ENCODE measurements at places on chromosomes 1 and 21.
A peak's percentile ranks its signal among the peaks of the same experiment; 100 is the strongest.

DNA sequence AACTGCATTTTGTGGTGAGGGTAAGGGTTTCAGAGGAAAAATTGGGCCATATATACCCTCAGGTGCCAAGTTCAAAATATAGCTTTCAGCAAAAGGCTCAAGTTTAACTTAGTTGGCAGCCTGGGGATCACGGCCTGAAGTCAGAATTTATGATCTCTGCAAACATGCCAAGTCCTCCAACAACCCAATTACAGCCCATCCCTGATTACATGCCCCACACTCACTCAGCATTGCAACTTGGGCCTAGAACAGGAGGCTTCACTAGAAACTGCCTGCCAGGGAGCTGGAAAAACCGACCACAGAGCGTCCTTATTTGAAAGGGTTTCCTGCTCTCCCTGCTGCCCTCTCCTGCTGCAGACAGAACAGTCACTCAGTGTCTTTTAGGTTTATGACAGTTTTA lies 12.4 kb downstream of the FYB2 start:
- no peak for DNase-seq

GRCh38 chr1:214634267-214634666 lies 31.3 kb downstream of the CENPF start:
- DNase-seq, result no peak

DNA sequence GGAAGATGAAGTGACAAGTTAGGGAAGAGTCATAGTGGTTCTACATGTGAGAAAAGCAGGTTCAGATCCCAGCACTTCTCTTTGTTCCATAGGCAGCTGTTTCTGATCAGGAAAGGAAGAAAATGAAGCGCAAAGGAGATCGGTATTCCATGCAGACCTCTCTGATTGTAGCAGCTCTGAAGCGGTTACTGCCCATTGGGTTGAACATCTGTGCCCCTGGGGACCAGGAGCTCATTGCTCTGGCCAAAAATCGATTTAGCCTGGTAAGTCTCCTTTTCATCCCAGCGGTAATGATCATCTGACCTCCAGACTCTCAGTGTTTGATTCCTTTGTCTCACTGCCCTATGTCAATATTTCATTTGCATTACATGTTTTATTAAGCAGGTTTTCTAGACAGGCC lies 173.6 kb downstream of the ZP4 start:
- no peak for DNase-seq

DNA sequence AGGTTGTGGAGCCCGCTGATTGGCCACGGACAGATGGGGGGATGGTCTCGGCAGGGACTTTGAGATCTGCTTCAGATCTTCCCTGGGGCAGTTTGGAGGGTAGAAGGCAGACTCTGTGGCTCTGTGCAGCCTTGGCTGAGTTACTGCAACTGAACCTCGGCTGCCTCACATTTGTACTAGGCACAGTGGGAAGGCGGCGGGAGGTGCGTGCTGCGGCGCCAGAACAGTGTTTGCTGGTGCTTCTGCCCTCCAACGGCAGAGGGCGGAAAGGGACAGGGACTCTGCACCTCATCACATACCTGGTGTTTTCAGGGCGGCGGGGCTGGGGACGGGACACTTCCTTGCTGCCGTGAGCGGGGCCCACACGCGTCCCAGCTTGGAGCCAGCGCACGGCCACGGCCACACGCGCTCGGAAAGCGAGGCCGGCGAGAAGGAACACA lies 26.2 kb downstream of the SLC66A1 start:
- DNase-seq, result no peak

GRCh38 chr1:3471356-3472087 lies 17.1 kb downstream of the ARHGEF16 start:
- DNase-seq, result no peak

DNA sequence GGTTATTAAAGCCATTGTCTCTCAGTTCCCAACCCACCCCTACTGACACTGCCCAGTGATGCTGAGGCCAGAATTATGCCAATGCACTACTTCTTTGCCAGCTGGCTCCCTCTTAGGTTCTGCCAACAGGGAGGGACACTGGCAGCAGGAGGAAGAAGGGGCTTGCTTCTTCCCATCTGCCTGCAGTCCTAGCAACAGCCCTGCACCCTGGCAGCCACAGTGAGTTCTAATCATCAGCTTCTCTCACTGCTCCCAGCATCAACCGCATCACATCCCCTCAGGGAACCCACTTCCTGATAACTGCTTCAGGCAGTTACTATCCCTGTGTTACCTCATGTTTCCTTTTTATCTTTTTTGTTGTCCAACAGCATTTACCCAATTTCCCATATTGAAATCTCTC lies 86.2 kb downstream of the UBR4 start:
- DNase-seq, result no peak

DNA sequence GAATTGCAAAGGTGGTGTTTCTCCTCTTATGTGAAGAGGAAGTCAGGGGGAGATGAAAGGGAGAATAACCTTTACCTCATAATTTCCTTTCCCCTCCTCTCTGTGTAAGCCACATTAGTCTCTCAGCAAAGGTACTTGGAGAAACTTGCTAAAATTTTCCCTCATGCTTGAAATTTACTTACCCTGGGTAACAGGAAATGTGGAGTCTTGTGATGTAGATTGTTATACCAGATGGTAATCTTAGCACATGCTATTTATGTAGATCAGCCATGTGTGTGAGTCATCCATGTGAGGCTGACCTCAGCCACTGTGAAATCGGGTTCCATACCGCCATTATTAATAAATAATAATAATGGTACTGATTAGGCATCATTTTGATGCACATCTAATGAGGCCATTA lies 128.4 kb downstream of the TGFB2 start:
- no peak for DNase-seq

DNA sequence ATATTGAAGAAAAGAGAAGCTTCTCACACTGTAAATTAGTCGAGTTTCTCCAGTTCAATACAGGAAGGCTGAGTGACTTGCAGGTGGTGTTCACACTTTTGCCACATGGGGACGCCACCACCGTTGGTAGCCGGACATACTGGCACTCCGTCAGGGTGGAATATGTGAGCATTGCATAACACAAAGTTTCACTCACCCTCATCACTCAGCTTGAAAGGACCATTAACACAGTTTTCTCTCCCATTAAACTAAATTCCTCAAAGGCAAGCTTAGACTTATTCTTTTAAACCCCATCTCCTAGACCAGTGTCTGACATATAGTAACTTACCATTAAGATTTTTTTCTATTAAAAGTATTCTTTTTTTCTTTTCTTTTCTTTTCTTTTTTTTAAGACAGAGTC lies 105.3 kb upstream of the SERBP1 start:
- DNase-seq, result no peak

DNA sequence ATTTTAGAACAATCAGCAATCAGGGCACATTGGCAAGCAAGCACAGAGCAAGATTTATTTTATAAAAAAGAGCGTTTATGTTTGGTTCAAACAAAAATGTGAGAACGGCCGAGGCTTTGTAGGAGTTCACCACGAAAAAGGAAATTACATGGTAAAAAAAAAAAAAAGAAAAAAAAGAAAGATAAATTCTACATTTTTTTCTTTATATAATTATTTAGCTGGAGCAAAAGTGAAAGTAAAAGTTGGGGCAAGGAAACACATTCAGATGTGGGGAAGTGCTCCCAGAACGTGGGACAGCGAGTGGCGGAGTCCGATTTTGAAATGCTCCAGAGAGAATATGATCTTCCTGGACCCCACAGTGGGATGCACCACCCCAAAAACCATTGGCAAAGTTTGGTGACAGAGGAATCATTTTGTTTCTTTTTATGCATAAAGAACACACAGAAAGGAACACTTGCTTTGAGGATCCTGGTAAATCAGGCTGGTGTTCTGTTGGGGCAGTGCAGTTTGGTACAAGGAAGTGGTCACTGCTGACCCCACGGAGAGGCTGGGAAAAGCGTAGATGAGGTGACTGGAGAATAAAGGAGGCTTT lies 16.3 kb upstream of the ATP5PO start:
- DNase-seq, result no peak

DNA sequence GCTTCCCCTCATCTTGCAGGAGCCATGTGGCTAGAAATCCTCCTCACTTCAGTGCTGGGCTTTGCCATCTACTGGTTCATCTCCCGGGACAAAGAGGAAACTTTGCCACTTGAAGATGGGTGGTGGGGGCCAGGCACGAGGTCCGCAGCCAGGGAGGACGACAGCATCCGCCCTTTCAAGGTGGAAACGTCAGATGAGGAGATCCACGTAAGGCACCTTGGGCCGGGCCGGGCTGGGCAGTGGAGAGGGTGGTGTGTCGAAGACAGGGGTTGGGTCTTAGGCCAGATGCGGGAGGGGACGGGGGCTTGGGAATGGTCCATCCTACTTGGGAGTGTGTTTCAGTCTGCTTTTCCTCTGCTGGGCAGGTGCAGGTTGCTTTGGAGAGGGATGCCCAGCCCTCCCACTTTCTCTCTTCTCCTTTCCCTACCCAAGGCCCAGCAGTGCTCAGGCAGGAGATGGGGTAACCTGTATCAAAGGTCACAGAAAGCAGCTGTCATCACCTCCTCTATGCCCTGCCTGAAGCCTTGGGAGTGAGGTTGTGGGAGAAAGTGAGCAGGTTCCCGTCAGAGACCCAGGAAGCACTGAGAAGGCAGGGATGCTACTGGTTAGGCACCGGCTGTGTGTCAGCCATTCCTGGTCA lies 18.9 kb downstream of the EPHX1 start:
- DNase-seq, result no peak

DNA sequence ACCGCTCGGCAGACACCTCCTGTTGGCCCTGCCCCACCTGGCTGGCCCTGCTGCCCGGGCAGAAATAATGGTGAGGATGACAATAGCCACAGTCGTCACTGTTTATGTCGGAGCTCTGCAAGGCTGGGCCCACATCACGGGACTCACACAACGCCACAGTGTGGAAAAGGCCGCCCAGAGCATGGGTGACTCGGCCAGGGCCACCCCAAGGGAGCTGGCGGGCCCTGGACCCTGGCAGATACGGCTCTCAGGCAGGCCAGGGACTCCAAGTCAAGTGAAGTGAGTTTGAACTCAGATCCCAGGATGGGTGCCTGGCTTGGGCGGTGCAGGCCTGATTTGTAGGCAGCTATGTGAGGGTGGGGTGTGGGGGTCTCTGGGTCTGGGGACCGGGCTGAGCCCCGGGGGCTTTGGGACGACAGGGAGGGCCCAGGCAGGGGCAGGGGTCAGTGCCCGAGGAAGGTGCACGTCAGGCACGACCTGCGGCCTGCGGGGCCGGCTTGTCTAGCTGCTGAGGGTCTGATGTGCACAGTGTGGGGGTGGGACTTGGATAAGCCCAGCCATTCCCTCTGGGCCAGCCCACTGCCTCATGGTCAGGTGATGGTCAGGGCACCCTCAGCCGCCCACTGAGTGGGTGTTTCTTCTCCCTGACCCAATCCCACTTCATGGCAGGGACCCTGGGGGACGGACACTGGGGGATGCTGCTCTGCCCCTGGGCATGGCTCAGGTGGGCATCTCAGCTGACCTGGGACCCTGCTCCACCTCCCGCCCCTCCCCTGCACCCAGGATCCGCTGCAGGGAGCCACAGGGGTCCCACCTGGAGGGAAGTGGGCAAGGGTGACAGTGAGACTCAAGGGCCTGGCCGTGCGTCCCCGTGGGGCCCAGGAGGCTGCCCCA lies 1.0 kb downstream of the RNF223 start:
- DNase-seq, result no peak

- DNase-seq, result peak; percentile 30
Observed at GRCh38 chr1:201447903-201448871, 20.8 kb downstream of the PHLDA3 start.

GRCh38 chr1:3742439-3743298 lies 9.6 kb upstream of the CCDC27 start:
- DNase-seq, result no peak

- DNase-seq, result no peak
Observed at GRCh38 chr1:243580072-243580471, 270.0 kb downstream of the AKT3 start.

GRCh38 chr1:5296095-5296494 lies 641.7 kb downstream of the AJAP1 start:
- DNase-seq, result no peak

GRCh38 chr1:224431726-224432125 lies 2.9 kb downstream of the WDR26 start:
- DNase-seq, result no peak

DNA sequence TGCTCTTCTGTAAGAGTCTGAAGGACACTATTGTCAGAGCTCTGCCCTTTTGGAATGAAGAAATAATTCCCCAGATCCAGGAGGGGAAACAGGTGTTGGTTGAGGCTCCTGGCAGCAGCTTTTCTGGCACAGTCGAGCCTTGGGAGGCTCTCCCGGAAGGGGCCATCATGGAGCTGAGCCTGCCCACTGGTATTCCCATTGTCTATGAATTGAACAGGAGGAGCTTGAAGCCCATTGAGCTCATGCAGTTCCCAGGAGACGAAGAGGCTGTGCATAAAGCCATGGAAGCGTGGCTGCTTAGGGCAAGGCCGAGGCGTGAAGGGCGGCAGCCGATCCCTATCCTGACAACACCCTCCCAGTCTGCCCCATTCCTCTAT lies 26.6 kb downstream of the UBE4B start:
- DNase-seq, result no peak

- DNase-seq, result no peak
Observed at GRCh38 chr1:155504207-155504606, 58.4 kb downstream of the ASH1L start.

DNA sequence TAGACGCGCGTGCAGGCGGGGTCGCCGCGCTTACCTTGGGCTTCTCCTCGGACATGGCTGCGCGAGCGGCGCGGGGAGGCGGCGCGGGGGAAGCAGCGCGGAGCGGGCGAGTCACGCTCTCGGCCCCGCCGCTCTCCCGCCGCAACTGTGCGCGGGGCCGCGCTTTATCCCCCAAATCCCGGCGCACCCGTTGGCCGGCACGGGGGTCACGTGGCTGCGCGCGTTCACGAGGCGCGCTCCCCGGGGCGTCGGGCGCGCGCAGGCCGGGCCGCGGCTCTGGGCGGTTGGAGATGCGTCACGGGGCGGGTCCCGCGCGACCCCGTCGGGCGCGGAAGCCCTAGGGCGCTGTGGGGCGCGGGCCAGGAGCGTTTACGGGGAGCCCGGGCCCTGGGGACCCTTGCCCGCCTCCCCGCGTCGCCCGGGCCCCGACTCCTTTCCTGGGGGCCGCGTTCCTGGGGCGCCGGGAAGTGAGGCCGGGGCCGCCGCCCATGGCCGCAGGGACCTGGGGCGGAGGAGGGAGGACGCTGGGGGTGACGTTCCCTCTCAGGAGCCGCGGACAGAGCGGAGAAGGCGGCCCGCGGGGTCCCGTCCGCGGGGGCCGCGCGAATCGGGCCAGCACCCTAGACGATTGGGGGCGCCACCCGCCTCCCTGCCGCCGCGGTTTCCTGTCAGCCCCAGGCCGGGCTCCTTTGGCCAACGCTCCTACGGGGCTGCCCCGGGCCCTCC lies at the start of gene SUMO3:
TSS of gene SUMO3 (minus strand) at position 149 of the 726 bp plus-strand sequence. CDS start at position 55, 94 bp downstream.
- DNase-seq, result peak; percentile 74

GRCh38 chr1:30807318-30808066 lies 49.9 kb upstream of the LAPTM5 start:
- DNase-seq, result no peak

- DNase-seq, result peak; percentile 3
Observed at GRCh38 chr1:229714964-229715603, 89.0 kb downstream of the URB2 start.

GRCh38 chr1:53810007-53810406 lies 28.1 kb downstream of the NDC1 start:
- DNase-seq, result no peak

DNA sequence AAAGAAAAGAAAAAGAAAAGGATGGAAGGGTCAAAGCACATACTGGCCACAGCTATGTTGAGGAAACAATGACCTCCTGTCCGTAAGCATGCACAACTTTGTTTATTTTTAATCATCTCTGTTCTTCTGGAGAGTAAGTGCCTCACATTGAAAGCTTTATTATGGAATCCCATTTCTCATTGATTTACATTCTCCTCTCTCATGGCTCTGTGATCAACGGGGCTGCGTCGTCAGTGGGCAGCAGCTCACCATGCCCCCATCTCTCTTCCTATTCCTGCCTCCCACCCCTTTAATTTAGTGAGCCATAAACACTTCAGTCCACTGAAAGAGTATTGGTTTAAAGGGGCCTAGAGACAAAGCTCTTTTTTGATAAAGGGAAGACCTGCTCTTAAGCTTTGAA lies 98.9 kb downstream of the KAZN start:
- no peak for DNase-seq

Data from effector CD4-positive, alpha-beta T cell (primary cell).